CD4-positive, alpha-beta T cell treated with Interleukin-12 subunit alpha and Interleukin-12 subunit beta, for 1 hour (primary cell): ENCODE measurements at places on chromosomes 5 and 9.
A peak's percentile ranks its signal among the peaks of the same experiment; 100 is the strongest.

- DNase-seq: no peak
Observed at GRCh38 chr9:79542735-79543620, 28.8 kb upstream of the TLE4 start.

- DNase-seq: peak; percentile 89
Observed at GRCh38 chr5:179060116-179061008, at the start of gene ZNF354C. Gene ZNF354C, plus strand, starts transcription at chr5:179060373. Its CDS starts 1,696 bp downstream, at chr5:179062069.

GRCh38 chr9:123996731-123997421 lies 14.7 kb upstream of the LHX2 start:
- DNase-seq: no peak

GRCh38 chr5:97545446-97545845 lies 362.4 kb upstream of the RIOK2 start:
- no peak for DNase-seq

GRCh38 chr5:18008940-18009339 lies 374.7 kb downstream of the TAF11L14 start:
- DNase-seq: no peak

GRCh38 chr9:83981126-83981871 lies 694 bp downstream of the RMI1 start:
- no peak for DNase-seq

DNA sequence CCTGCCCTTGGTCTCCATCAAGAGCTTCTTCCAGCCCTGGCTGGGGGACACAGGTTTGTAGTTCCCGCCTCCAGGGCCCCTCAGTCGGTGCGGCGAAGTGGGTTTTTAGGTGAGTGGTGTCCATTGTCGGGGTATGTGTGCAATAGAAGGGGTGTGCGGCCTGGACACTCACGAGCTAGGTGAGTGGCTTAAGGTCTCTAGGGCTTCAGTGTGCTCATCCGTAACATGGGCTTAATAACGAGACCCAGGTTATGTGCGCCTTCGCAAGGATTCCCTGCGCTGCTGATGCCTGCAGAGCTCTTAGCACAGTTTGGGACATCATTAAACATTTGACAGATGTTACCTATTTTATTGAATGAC lies 656 bp downstream of the CEP78 start:
- no peak for DNase-seq

- DNase-seq: no peak
Observed at GRCh38 chr5:77550406-77550805, 58.3 kb upstream of the WDR41 start.

DNA sequence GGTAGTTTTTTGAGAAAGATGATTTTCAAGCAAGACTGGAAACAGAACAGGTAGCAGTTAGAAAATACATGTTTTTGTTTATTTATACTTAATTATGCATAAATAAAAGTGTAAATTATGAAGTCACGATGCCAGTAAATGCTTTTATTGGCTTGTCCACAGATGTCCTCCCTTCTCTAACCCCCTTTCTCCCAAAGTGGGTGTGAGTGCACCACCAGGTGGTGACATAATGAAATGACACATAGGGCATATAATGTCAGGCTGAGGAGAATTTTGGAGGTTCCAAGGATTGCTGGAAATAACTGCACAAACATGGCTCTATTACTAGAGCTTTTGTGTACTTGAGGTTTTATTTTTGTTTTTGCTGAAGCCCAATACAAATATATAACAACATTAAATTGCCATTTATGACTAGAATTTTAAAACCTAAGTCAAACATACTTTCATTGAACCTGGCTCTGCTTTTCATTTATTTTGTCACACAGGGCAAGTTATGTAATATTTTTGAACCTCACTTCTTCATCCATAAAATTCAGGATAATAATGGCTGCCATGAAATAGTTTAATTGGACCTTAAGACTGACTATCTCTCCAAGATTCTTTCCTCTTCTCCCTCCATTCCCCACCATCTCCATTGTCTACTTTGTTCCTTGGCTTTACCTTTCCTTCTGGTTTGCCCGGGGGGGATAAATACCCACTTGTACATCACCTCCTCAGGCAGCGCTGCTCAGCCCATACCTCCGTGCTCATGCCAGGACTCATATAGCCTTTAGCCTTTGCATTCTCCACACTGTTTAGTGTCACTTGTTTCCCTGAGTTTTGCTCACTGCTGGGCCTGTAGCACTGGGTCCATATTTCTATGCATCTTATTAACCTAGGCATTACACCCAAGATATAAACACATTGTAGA lies 168.8 kb downstream of the PDE4D start:
- peak; percentile 4 for DNase-seq

DNA sequence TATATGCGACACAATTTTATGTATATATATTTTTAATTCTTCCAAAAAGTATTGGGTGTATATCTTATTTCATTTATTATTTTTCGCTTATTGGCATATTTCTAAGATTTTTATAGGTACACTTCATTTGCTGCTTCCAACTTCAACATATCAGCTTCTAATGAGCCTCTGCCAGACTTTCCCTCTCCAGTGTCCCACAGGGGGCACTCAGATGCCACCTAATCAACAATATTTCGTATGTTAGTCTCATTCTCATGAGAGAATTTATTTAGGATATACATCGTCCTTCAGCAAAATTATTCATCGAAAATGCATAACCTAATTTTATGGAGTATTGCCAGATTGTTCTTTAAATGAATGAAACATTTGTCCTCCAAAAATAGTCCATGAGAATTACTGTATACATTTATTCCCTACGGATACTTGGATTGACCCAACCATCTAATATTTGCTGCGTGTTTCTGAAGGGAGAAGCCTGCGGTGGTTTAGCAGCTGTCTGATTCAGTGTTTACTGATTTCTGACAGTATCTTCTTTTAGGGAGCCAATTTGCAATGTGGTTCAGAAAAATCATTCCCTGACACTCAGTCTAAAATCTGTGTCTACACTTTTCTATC lies 100.6 kb upstream of the SELENOP start:
- DNase-seq: peak; percentile 70

DNA sequence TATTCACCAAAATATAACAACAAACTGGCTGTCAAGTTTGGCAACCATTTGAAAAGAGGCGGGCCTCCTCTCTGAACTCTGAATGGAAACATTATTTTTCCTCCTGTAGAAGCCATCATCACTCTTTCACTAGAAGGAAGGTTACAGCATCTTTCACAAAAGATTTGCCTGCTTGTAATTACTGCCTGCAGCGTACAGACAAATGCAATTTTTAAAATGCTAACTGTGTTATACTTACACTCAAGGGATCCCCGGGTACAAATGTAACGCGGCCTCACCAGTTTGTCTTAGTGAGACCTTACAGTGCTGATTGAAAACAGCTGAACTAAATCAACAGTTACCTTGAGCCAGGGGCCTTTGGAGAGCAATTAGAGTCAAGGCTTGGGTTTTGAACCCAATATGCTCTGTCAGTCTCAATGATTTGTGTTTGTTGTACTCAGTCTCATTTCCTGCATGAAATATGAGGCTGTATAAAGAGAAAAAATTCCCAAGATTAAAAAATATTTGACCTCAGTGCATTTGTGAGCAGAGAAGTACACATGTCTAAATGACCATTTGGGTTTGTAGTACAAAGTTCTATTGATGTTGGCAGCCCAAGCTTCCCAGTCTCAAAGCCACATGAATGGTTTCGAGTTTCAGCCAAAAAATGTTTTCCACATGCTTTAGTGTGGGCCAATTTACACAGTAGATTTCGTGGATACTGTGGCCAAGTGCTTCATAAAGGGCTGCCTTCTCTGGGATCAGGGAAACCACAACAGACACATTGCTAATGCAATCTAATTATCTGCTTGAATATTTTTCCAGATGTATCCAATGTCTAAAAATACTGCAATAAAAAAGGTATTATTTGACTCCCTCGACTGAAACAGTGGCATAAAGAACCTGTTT lies 500.0 kb downstream of the SPATA31D1 start:
- DNase-seq: no peak

DNA sequence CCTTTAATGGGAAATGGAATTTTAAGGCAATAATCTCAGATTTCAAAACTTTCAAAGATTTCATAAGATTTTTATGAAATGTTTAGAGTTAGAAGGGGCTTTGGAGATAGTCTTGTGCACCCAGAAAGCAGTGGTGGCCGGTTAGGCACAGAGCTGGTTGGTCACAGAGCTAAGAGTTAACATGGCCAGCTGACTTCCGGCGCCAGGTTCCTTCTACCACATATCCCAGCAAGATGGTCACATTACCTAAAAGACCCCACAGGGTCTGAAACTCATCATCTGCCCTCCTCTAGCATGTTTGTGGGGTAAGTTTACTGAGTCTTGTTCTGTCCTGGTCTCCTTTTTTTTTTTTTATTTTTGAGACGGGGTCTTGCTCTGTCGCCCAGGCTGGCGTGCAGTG lies 19.3 kb downstream of the QRFP start:
- no peak for DNase-seq

DNA sequence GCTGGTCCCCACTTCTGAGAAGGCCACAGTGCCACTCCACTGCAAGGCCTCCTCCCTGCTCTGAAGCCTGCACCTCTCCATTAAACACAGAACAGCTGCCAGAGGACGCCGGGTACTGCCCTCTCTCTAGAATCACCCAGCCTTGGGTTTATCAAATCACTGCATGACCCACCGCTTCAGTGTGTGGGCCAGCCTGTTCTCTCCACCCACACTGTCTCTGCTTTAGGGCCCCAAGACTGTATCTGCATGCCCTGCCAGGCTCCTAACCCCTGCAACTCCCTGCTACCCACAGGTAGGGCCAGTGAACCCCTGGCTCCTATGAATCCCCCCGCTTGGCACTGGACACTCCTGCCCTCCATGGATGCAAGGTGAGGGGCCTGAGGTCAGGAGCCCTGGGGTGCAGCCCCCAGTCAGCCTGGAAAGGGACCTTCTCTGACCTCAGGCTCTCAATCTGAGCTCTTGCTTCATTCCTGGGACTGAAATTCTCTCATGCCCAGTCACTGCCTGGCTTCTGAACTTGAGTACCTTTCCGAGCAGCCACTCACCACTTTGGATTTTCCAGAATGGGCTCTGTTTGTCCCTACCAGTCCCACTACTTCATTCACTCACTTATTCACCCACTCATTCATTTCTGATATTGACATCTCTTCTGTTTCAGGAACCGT lies 206.3 kb downstream of the GABBR2 start:
- DNase-seq: no peak

DNA sequence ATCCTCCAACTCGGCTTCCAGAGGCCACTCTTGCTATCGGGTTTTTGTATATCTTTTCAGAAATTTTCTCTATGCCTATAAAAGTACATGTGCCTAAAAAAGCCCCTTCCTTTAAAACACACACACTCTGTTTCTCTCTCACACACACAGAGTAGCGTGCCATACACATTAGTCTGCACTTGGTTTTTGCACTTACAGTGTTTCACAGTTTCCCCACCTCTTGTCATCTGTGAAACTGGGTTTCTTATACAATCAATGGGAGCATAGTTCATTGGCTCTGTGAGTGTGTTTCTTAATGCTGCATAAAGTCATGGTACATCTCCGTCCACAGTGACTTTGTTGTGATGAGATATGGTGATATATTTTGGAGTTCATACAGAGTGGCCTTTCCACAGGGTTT lies 664 bp upstream of the IGFBPL1 start:
- no peak for DNase-seq

DNA sequence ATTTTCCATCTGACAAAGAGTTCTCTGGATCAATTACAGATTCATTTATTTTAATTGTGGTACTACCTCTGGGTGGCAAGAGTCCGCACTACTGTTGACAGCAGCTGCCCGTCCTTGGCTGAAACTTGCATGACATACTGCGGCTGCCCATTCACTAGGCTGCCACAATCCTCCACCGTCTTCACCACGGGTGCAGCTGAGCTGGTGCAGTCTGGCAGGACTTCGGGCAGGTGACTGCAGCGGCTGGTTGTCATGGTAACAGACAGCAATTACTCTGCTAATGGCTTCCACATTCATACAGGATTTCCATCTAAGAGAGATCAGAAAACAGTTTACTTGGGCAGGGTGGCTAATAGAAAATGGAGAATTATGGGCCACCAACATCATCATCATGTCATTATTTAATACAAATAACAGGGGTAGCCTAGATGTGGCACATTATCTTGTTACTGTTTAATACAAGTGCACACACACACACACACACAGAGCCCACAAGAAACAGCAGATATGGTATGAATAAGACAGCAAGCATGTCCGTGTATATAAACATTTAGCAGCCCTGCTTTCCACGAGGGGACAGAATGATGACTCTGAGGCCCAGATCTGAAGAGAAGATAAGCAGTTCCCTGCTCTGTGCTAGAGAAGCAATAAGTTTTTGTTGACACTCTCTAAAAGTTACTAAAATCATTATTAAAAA lies 112.3 kb downstream of the MARCHF3 start:
- DNase-seq: no peak

- no peak for DNase-seq
Observed at GRCh38 chr9:86328156-86328555, 26.1 kb downstream of the TUT7 start.

GRCh38 chr5:139646912-139647505 lies 1.1 kb upstream of the CXXC5 start:
- no peak for DNase-seq

- DNase-seq: no peak
Observed at GRCh38 chr5:31051316-31051715, 142.2 kb upstream of the CDH6 start.

DNA sequence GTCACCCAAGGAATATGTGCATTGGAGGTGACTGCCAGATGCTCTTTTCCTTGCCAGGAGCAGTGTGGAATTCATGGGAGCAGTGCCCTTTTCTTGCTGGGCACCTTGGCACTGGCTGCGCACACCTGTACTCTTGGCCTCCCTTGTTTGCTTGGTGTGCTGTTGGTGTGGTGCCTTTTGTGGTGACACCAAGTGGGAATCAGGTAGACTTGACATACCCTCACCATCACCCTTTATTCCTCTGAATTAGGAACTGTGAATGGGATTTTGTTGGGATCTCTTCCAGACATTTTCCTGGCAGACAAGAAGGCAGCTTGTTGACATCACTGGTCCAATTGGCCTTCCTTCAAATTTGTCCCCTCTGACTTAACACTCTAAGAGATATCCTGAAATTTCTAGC lies 82.3 kb downstream of the RAI14 start:
- DNase-seq: no peak

- DNase-seq: no peak
Observed at GRCh38 chr9:91818225-91818585, 131.8 kb downstream of the ROR2 start.

GRCh38 chr5:2780421-2781171 lies 29.1 kb upstream of the IRX2 start:
- DNase-seq: no peak

- DNase-seq: no peak
Observed at GRCh38 chr9:114150608-114151007, 4.7 kb upstream of the COL27A1 start.

- DNase-seq: no peak
Observed at GRCh38 chr5:104904561-104904960, 1342.0 kb upstream of the NUDT12 start.

DNA sequence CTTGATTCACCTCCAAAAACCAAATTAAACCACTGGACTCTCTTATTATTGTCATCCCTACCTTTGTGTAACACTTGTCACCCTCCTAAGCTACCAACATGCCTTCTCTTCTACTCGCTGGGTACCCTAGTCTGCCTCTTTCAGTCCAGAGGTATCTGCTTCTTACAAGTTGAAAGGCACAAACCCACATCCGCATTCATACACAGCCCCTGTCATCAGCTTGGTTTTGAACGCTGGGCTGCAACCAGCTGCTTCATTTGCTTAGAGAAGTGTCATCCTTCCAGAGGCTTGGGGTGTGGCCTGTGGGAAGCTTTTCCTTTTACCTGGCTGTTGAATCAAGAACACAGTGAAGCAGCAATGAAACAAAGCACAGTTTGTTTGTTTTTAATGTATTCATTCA lies 138.8 kb upstream of the WWC1 start:
- no peak for DNase-seq
